Fibroblast of lung (primary cell): ENCODE measurements at places on chromosomes 13 and 19.

- no peak for DNase-seq
These were observed 17.0 kb upstream of the DOCK9 start for GRCh38 chr13:98994896-98995295.

DNA sequence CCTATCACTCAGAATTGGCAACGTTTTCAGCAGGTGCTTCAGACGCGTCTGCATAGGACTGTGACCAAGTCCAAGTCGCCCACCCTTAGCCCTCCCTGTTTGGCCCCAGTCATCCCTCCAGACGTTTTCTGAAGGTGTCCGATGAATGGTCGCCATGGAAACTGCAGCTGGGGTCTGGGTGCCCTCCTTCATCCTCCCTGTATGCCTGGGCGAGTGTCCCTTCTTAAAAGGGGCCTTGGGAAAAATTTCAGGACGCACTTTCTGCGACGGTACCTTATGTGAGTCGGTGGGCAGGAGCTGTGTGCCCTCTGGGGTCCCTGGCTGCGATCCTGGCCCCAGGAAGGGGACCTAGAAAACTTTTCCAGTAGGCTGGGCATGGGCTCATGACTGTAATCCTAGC, 25.1 kb downstream of the MAN2B1 start:
- DNase-seq = no peak

- DNase-seq = no peak
These were observed 47.3 kb upstream of the GPR183 start for GRCh38 chr13:99354371-99354951.

DNA sequence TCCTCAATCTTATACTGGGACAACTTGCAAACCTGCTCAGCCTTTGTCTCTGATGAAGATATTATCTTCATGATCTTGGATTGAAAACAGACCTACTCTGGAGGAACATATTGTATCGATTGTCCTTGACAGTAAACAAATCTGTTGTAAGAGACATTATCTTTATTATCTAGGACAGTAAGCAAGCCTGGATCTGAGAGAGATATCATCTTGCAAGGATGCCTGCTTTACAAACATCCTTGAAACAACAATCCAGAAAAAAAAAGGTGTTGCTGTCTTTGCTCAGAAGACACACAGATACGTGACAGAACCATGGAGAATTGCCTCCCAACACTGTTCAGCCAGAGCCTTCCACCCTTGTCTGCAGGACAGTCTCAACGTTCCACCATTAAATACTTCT, 4.0 kb upstream of the KLK3 start:
- no peak for DNase-seq

- no peak for DNase-seq
These were observed 21.6 kb downstream of the ATP4B start for GRCh38 chr13:113636266-113636963.

DNA sequence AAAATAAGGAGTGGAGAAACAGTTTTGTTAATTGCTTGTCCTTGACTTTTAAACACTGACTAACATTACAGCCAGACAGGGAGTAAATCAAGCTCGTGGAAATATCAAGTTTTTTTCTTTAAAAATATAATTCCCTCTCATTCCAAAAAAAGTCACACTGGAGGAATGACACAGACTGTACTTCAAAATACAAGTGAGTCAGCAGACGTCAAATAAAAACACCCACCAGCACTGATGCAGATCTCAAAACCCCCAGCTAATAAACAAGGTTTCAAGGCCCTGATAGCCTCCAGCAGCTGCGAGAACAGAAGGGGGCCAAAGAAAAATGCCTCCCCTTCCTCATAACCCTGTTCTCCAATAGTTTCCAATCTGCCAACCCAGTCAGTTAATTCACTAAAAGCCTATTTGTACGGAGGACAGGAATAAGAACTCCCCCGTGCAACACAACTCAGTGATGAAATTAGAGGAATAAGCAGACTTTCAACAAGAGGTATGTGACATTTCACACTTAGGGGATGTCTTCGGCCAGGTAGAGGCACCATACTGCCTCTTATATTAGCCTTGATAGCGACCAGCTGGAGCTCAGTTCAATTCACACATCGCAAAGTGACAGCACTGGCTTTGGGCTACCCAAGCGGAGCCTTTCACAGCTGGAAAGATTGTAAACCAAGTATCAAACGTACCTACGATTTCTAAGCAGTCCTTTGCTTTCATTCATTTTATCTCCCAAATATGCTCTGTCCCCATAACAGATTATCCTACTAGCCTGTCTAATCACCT, 561.0 kb upstream of the KLF12 start:
- peak; percentile 4 for DNase-seq

DNA sequence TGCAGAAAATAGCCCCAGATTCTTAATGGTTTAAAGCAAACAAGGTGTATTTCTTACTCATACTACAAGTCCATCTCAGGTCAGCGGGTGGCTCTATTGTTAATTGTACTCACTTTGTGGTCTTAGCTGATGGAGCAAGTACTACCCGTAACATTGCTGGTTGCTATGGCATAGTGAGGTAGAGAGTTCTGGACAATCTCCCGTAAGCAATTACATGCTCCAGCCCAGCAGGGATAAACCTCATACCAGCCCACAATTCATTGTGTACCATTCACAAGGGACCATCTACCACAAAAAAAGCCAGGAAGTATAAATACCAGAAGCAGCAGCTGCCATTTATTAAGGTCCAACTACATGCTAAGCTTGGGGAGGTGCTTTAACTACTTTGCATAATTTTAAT, 167.1 kb downstream of the PCDH9 start:
- peak; percentile 46 for DNase-seq

- DNase-seq = peak; percentile 90
These were observed 328.9 kb downstream of the DIAPH3 start for GRCh38 chr13:59834801-59835200.

DNA sequence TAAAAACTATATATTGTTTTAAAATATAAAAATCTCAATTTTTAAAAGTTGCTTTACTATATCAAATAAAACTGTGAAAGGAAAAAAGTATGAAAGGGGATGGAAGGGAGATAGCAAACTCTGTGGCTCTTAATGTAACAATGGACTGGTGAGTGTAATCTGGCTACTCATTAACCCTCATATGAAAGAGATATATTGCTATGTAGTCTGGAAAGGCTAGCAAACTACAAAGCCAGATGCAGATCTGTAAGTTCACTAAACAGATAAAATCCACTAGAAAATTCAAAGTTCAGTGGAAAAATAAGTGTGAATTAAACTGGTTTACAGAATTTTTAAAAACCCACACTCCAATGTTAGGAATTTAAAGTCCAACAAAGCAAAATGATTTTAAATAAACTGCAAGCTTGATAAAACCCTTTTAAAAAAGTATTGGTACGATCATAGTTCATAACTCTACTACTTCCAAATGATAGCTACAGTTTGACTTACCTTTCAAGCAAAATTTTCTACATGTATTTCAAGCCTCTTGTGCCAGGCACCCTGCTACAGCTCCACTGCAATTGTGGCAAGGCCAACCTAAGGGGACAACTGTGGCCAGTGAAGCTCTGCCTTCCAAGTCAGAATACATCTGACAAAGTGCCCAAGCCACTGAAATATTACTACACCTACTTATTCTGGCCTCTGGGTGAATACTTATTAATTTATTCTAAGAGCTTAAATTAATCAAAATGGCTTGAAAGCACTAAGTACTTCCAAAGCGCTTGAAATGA, 647 bp upstream of the ELF1 start:
- DNase-seq = no peak
